ENCODE measurements at places on chromosomes 1 and 21.

DNA sequence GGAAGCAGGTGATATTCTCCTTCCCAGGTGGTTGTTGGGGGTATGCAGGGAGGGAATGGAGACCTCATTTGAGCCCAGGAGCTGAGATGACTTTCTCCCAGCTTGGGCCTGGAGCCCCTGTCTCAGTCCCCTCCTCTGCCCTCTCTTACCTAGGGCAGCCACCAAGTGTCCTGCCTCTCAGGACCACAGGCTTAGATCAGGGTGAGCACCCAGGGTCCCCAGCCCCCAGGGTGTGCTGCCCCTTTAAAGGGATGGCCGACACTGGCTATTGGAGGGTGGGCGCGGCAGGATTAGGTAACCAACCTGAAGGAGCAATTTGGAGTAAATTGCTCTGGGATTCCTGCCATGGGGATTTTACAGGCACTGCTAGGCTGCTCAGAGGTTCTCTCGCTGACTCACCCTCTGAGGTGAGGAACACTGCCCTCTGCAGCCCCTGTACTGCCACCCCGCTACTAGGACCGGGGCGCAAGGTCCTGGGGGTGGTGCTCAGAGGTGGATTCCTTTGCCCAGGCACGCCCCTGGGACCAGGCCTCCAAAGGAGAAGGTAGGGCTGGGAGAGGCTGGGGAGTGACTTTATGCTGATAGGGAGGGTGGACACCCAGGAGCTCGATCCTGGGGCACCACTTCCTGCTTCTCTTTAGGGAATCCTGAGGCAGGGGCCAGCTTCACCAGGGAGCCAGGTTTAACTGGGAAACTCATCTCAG, 1.5 kb downstream of the RPS6KA1 start:
- DNase-seq: no peak

- DNase-seq: no peak
Measured at GRCh38 chr1:65762081-65762862, 30.4 kb upstream of the PDE4B start.

DNA sequence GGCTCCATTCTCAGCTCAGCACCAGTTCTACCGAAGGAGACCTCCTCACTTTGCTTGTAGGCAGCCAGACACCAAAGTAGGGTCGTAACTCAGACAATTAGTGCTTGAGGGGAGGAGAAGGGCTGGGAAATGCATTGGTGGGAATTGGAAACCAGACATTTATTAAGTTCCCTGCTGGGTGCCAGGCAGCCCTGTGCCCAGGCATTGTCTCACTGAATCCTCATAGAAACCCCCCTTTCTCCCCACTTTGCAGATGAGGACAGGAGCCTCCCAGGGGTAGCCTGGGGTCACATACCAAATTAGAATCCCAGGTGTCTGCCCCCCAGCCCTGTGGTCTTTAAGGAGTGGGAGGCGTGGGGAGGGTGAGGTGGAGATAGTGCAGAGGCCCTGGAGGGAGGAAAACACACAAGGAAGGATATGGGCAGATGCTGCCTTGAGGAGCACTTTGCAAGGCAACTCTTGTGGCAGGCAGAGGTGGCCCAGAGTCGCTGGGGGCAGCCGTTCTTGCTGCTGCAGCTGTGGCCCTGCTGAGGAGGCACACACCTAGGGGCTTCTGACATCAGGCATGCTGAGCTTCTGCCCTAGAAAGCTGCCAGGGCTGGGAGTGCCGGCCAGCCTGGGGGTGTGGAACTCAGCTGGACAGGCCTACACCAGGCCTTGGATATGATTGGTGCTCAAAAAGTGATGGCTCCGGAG, 29.4 kb downstream of the CDK18 start:
- no peak for DNase-seq

GRCh38 chr1:170872663-170873062, 62.7 kb upstream of the MROH9 start:
- no peak for DNase-seq

GRCh38 chr1:3530926-3531818, 76.7 kb downstream of the ARHGEF16 start:
- peak; percentile 66 for DNase-seq

DNA sequence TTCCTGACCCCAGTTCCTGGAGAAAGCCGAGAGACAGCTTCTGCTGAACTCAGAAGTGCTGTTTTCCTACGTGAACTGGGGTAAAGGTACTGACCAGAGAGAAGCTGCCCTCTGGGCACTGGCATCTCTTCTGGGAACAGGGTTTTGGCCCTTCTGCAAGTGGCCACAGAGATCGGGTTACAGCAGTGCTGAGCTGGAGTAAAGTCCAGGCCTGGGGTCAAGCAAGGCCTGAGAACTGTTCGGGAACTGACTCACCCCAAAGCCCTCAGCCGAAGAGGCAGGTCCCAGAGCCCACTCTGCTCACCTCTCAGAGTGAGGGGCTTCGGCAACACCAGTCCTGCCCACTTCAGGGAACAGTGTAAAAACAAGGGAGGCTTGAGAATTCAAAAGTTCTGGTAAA, 177.2 kb upstream of the RUNX1 start:
- DNase-seq: no peak

GRCh38 chr1:40337443-40337842, 20.4 kb upstream of the COL9A2 start:
- DNase-seq: no peak

GRCh38 chr1:34868230-34869049, 8.9 kb upstream of the SMIM12 start:
- no peak for DNase-seq

GRCh38 chr1:30329802-30330557, 393.4 kb downstream of the MATN1 start:
- DNase-seq: no peak

GRCh38 chr1:58718435-58718834, 18.6 kb upstream of the MYSM1 start:
- no peak for DNase-seq

GRCh38 chr1:1208713-1209433, 2.5 kb upstream of the TNFRSF18 start:
- no peak for DNase-seq

DNA sequence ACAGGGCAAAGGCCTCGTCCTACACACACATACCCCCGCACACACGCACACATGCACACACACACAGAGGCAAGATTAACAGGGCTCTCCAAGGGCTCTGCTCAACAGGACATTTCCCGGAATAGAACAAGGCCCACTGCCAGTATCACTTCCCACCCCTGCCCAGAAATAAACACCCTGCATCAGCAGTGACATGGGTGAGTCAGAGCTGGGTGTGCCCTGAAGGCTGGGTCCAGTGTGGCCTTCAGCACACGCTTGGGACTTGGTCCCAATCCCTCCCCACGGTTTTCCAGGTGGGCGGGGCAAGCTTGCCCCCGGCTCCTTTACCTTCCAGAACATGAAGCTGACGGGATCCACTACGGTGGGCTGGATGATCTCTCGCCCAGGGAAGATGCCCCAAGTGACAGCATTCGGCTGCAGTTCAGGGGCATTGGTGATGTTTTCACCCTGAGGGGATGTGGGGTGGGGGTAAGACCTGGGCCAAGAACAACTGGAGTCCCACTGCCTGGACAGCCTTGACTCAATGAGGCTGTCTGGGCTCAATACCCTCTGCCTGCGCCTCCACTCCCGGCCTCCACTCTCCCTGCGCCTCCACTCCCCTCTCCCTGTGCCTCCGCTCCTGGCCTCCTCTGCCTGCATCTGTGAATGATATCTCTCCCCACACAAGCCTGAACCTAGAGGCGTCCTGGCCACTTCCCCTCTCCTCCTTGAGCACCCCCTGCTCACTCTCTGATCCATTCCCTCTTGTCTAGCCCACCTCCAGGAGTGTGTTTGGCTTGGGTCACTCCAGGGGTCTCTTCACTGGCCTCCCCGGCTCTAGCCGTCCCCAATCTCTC, 14.7 kb downstream of the MTHFR start:
- no peak for DNase-seq

DNA sequence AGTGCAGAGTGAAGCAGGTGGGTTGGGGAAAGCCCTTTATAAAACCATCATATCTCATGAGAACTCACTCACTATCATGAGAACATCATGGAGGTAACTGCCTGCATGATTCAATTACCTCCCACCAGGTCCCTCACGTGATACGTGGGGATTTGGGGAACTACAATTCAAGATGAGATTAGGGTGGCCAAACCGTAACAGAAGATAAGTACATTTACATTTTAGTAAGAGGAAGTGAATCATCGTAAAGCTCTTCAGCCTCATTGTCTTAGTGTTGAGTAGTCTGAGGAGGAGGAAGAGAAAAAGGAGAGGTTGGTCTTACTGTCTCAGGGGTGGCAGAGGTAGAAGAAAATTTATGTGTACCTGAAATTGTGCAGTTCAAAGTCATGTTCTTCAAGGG, 1053.4 kb upstream of the ADGRL4 start:
- DNase-seq: no peak

GRCh38 chr21:25370311-25370744, 237.0 kb downstream of the MRPL39 start:
- DNase-seq: no peak

DNA sequence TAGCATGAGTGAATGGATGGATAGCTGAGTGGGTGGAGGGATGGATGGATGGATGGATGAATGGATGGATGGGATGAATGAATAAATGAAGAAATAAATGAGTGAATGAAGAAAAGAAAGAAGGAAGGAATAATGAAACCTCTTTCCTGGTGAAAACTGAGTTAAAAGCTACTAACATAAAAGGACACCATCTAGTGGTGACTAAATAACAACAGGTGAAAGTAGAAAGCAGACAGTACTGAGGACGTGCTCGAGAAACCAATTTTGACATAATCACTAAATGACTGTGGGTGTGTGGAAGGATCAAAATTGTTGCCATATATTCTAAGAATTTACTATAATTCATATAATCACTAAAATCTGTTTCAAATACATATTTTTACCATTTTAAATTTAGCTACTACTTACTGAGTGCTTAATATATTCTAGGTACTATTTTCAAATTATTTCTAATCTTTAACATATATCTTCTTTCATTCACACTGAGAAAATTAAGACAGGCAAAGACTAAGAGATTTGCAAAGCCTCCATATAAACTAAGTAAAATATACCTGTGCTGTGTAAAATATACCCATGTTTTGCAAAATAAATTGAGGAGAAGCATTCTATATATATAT, 522.9 kb downstream of the LRRIQ3 start:
- DNase-seq: no peak

GRCh38 chr1:24773618-24774017, 28.4 kb downstream of the CLIC4 start:
- no peak for DNase-seq

DNA sequence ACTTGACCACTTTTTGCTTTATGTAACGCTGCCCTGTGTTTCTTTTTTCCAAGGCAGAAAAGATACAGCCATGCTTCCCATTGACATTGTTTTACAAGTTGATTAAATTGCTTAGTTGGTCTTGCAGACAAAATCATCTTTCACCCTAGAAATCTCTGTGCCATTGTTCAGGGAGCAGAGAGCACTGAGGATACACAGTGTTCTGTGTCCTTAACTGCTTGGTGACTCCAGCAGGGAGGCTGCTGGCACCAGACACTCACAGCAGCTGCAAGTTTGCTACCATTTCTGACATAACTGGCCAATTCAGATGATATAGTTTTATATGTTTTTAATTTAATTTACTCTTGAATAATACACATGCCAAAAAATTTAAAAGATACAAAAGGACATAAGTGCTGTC, 118.7 kb downstream of the RGS2 start:
- no peak for DNase-seq

DNA sequence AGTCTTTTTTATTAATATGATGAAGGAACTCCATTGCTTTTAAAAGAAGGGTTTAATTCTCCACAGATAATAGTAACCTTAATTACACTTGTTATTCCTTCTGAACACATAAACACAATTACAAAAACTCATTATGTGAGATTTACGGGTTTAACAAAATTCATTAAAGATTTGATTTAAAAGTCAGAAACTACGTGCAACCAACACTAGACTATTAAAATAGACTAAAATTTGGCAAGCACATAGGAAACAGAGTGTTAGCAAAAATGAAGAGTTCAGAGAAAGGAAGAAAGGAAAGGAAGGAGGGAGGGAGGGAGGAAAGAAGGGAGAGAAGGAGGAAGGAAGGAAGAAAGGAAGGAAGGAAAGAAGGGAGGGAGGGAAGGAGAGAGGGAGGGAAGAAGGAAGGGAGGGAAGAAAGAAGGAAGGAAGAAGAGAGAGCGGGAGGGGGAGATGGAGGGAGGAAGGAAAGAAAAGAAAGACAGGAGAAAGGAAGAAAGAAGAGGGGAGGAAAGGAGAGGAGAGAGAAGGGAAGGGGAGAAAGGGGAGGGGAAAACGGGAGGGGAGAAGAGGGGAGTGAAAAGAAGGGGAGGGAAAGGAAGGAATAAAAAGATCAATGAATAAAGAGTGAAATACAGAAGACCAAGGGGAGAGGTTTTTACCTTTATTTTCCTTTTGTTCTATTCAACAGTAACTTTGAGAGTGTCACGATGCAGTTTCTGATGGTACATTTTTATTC, 123.4 kb upstream of the LYPLAL1 start:
- no peak for DNase-seq

- no peak for DNase-seq
Measured at GRCh38 chr1:48079096-48079495, 81.9 kb upstream of the TRABD2B start.

DNA sequence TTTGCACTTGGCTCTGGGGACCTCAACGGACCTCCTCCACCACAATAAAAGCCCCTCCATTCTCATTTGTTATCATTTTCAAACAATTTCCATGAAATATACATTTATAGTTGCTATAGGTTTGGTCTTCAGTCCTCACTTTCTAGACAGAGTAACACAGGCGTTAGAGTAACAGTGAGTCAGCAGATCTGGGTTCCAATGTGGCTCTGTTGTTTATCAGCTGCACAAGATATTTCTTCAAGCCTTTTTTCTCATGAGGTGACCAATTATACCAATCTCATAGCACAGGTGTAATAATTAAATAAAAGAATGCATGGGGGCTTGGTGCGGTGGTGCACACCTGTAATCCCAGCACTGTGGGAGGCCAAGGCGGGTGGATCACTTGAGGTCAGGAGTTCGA, 32.8 kb upstream of the PSMB2 start:
- no peak for DNase-seq

- DNase-seq: no peak
Measured at GRCh38 chr1:234848972-234849649, 239.1 kb upstream of the IRF2BP2 start.

DNA sequence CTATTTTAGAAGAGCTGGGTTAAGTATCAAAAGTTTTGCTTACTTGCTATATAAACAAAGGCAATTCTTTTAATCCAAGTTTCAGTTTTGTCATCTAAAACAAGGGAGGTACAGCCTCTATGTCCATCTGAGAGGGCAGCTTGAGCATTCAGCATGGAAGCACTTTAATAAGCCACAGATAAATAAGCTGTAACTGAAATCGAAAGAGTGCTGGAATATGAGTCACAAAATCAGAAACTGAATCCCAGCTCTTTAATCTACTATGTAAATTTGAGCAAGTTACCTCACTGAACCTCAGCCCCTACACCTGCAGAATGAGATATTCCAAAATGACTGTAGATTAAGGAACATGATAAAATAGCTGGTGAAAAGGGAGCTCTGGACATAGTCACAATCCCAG, 80.0 kb upstream of the HP1BP3 start:
- DNase-seq: no peak

- DNase-seq: no peak
Measured at GRCh38 chr1:66494482-66494881, 39.5 kb upstream of the SGIP1 start.

DNA sequence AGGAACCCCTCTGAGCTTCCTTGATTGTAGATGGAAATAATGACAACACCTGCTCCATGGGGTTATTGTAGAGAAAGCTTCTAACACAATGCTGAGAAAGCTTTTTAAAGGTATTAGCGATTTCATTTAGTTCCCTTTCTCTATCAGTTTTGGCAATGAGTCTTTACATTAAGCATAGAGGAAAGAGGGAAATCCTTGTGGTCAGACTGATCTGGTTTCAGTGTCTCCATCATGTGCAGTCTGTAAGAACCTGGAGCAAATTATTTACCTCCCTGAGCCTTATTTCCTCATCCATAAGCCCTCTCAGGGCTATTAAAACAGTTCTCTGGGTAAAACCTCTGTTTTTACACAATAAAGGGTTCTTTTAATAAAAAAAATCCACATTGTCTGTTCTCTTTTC, 87.5 kb downstream of the FGGY start:
- DNase-seq: no peak
